ENCODE measurements at places on chromosomes 12 and 14. TPM values are rescaled to one million over a fixed set of nuclear protein-coding genes. Genes with fewer than 3 reads are reported as not detected.

DNA sequence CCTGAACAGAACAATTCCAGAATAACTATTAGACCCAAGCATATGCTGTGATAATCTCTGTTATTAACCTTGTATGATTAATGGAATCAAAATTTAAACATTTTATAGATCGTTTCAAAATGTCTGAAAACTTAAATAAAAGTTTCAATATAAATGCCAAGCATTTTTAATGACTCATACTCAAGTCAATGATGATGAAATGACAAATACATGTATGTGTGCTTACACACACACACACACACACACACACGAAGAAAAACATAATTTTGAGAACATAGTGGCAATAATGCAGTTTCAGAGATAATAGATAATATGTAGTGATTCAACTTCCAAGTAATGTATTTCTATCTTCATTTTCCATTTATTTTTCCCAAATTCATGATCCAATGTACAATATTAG, 384.9 kb upstream of the FOXG1 start:
- no peaks in the 10 kb centered on the region for H3K4me1 ChIP-seq
- H3K36me3 ChIP-seq, result no peaks in the 10 kb centered on the region
- no peak overlapping the region for H3K4me3 ChIP-seq
- no peak for DNase-seq
- H3K27ac ChIP-seq, result no peak overlapping the region
- no peaks in the 10 kb centered on the region for H3K27me3 ChIP-seq

- H3K4me3 ChIP-seq, result no peak overlapping the region
- no peak for DNase-seq
- no peaks in the 10 kb centered on the region for H3K36me3 ChIP-seq
- H3K4me1 ChIP-seq, result no peaks in the 10 kb centered on the region
- no peak overlapping the region for H3K27ac ChIP-seq
These were observed 876.3 kb upstream of the FOXG1 start for GRCh38 chr14:27890259-27890658.

DNA sequence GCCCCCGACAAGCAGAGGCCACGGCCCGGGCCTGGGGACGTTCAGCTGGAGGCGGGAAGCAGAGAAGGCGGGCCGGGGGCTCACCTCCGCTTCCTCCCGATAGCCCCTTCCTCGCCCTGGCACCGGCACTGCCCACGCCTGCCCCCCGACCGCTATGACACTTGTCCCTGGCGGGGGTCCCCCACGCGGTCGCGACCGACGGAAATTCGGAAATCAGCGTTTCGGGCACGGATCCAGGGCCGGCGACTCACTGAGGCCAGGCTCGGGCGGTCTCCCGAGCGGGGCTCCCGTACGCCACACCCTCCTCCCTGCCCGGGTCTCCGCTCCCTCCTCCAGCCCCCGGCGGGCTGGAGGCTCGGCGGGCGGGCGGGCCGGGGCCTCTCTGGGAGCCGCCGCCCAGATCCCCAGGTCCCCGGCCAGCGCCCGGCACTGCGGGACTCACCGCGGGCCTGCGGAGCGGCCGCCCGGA, 581 bp downstream of the PITPNM2 start:
- H3K36me3 ChIP-seq, result no peaks in the 10 kb centered on the region
- H3K4me3 ChIP-seq, result peak overlapping the region; percentile 39
- no peaks in the 10 kb centered on the region for H3K27me3 ChIP-seq

DNA sequence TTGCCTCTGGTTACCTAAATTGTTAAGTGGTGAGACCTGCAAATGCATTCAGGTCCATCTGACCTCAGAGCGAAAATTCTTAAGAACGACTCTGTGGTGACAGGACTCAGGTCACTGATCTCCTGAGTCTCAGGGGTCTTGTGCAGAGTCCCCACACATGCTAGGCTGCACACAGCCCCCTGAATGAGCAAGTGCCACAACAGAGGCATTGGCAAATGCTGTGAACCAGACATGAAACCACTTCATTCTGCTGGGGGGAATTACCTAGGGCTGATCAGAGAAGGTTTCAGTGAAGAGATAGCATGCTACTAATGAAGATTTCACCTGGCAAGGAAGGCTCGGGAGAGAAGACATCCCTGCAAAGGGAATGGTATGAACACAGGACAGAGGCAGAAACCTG, 281.6 kb downstream of the ITPR2 start:
- no peaks in the 10 kb centered on the region for H3K36me3 ChIP-seq
- no peak overlapping the region for H3K27ac ChIP-seq
- no peaks in the 10 kb centered on the region for H3K4me1 ChIP-seq
- H3K4me3 ChIP-seq, result no peak overlapping the region

DNA sequence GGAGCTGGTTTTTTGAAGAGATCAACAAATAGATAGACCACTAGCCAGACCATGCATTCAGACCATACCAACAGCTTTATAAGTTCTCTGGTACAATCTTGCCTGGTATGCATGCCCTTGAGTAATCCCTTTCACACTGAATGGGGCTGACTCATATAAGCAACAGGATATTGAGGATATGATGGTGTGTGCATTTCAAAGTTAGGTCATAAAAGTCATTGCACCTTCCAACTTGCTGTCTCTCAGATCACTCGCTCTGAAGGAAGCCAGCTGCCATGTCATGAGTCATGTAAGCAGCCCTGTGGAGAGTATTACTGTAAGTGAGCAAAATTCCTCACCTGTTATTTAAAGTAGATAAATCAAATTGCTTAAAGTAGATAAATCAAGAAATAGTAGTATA, 45.0 kb upstream of the OR6J1 start:
- no peaks in the 10 kb centered on the region for H3K4me1 ChIP-seq
- H3K36me3 ChIP-seq, result no peaks in the 10 kb centered on the region
- no peaks in the 10 kb centered on the region for H3K27me3 ChIP-seq
- no peak for DNase-seq

GRCh38 chr12:16211731-16212130, 65.8 kb downstream of the SLC15A5 start:
- H3K4me1 ChIP-seq, result no peaks in the 10 kb centered on the region
- H3K4me3 ChIP-seq, result no peak overlapping the region
- no peak overlapping the region for H3K27ac ChIP-seq
- DNase-seq, result no peak

- H3K4me3 ChIP-seq, result no peak overlapping the region
- peaks cover 14% of the 10 kb centered on the region for H3K4me1 ChIP-seq
- H3K27ac ChIP-seq, result no peak overlapping the region
- peaks cover 9% of the 10 kb centered on the region for H3K27me3 ChIP-seq
These were observed 2.2 kb downstream of the FIGNL2 start for GRCh38 chr12:51846271-51846691.

- no peaks in the 10 kb centered on the region for H3K36me3 ChIP-seq
- peaks cover 29% of the 10 kb centered on the region for H3K4me1 ChIP-seq
- H3K27ac ChIP-seq, result peak overlapping the region; percentile 5
- no peaks in the 10 kb centered on the region for H3K27me3 ChIP-seq
- DNase-seq, result no peak
These were observed 283.1 kb downstream of the CACNA1C start for GRCh38 chr12:2335916-2336315.

GRCh38 chr12:113757221-113758002, 208.7 kb downstream of the RBM19 start:
- DNase-seq, result no peak
- H3K36me3 ChIP-seq, result no peaks in the 10 kb centered on the region
- no peaks in the 10 kb centered on the region for H3K27me3 ChIP-seq
- no peaks in the 10 kb centered on the region for H3K4me1 ChIP-seq
- H3K27ac ChIP-seq, result no peak overlapping the region

GRCh38 chr14:59998564-59998963, 78.6 kb downstream of the LRRC9 start:
- no peaks in the 10 kb centered on the region for H3K36me3 ChIP-seq
- H3K27ac ChIP-seq, result no peak overlapping the region
- H3K4me3 ChIP-seq, result no peak overlapping the region
- DNase-seq, result no peak

GRCh38 chr12:122051231-122051876, 27.2 kb upstream of the MLXIP start:
- peak; percentile 25 for DNase-seq
- H3K4me1 ChIP-seq, result no peaks in the 10 kb centered on the region
- H3K36me3 ChIP-seq, result no peaks in the 10 kb centered on the region

GRCh38 chr12:125549836-125550235, 484.6 kb downstream of the AACS start:
- no peaks in the 10 kb centered on the region for H3K27me3 ChIP-seq
- no peak overlapping the region for H3K27ac ChIP-seq
- H3K4me1 ChIP-seq, result no peaks in the 10 kb centered on the region

- H3K36me3 ChIP-seq, result no peaks in the 10 kb centered on the region
- no peak overlapping the region for H3K27ac ChIP-seq
- peaks cover 6% of the 10 kb centered on the region for H3K4me1 ChIP-seq
- no peak for DNase-seq
These were observed 6.5 kb upstream of the HCFC2 start for GRCh38 chr12:104057771-104058197.

DNA sequence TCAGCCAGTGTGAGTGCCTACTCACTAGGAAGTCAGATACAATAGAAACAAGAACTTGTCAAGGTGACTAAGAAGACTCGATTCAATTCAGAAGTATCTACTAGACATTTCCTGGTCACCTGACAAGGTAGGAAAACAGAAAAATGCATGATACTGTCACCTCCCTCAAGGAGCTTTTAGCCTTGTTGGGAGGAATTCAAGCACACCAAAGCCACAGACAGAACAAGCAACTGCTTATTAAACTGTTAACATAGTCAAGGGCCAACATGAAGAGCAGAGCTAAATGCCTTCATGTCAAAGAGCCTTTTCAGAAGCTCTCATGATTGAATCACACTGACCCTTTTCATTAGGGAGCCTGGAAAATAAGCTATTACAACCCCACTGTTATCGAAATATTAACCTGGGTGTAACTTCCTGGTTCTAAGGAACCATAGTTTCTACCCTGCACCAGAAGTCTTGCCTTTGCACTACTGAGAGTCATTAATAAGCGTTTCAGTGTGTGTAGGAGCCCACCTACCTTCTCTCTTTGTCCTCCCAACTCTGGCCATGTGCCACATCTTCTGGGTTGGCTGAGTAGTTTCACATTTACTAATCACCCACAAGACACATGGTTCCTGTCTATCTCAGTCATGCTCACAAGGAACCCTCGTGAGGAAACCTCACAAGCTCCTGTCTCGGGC, 31.0 kb upstream of the LGALS3 start:
- H3K36me3 ChIP-seq, result no peaks in the 10 kb centered on the region
- H3K27ac ChIP-seq, result no peak overlapping the region
- H3K27me3 ChIP-seq, result no peaks in the 10 kb centered on the region
- H3K4me3 ChIP-seq, result no peak overlapping the region
- no peak for DNase-seq

The MIPOL1 gene
- 43.4 TPM for total RNA-seq

The DGLUCY gene
- 107 TPM for total RNA-seq

The SLIRP gene
- 208 TPM for total RNA-seq

The BDKRB1 gene
- total RNA-seq, result 0.78 TPM

The METTL1 gene
- total RNA-seq, result 7.9 TPM

The P2RX2 gene
- total RNA-seq, result 0.45 TPM
